ENCODE measurements at places on chromosomes 3 and 15. TPM values are rescaled to one million over a fixed set of nuclear protein-coding genes. Genes with fewer than 3 reads are reported as not detected.

Gene CELF6
- 0.57 TPM for total RNA-seq

DNA sequence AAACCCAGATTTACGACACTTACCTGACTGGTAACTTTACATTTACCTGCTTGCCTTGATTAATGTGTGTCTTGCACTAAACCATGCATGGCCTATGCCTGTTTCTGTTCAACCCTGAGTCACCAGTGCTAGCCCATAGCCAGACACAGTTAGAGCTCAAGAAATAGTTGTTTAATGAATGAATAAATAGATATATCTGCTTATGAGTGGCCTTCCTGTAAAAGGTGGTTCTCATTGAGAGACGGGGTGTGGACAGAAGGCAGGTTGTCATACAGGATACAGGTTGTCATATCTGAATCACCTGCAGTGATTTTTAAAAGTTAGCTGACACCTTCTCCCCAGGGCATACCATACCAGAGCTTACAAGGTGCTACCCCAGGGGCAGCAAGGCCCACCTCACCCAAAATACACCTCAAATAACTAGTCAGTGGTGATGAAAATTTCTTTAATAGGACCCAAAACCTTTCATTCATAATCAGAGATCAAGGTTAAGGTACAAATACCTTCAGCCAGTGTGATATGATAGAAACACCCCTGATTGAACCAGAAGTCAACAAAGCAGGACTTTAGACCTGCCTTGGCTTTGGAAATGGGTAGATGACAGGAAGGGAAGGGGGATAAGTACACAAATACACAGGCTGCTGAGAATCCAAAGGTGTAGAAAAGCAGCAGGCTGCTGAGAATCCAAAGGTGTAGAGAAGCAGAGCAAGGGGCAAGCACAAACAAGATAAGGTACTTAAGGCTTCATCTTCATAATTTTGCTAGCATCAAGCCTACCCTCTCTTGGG, 45.4 kb upstream of the TSC22D2 start:
- DNase-seq, result no peak

DNA sequence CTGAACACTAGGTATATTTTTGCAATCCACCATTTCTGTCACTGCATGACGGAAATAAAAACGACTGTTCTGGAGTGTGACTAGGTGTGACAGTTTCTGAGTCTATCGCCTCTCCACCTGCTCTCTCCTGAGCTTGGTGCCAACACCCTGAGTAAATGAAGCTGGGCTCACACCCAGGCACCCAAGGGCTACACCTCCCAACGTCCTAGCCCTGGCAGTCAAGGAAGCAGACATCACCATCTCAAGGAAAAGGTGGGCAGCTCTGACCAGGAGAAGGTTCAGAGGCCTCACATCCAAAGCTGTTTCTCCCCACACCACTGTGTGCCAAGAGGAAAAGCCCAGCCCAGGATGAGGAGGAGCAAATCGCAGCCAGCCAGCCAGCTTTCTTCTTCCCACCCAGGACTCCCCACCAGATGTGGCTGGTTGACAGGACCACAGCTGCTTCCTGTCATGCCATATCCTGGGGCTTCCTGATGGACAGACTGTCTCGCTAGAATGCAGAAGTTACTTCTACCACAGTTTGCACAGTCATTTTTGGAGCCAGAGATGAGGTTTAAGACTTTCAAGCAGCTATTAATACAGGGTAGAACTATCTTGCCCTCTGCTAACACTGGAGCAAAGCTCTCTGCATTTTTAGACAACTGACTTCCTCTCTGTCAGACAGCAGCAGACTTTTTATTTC, 3.3 kb downstream of the SCAMP2 start:
- no peak for DNase-seq

DNA sequence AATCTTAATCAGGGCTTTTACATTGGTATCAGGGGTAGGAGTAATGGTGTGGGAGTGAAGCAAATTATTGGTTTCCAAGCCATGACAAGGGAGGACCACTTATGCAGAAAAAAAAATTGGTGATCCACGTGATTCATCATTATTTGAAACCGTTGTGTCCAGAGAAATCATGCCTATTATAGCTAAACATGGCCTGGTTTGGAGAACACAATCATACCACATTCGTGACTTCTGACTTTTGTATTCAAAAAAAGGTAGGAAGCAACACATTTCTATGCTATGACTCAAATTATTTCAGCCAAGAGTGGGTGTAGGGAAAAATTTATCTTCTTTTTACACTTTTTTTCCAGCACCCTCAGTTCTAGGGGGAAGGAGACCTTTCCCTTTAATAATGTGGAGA, 924.3 kb upstream of the GBE1 start:
- no peak for DNase-seq

DNA sequence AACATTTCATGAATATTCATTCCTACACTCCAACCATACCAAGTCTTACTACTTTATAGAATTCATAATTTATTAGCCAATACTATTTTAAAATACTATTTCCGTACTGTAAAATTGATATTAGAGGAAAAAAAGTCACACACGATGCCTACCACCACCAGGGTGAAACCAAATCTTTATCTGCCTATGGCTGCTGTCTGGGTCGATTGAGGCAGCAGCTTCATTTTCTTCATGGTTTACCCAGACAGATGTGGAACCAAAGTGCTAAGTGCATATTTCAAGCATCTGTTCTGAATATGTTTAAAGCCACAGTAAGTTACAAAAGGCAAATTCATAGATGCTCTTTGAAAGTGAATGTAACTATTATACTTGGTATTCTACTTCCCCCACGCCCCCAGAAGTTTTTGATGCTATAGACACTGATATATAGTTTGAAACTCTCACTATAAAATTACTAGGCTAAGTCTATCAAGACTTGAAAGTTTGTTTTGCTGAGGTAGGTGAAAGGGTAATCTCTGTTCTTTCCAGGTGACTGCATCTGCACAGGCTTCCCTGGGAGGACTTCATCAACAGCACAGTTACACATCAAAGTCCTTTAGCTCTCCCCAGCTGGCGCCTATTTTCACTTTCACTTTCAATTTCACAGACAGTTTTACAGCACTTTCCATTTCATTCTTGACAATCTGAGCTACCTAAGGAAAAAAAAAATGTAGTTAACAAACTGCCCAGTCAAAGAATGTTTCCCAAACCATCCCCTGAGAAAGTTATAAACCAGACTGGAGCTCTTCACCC, 113.9 kb downstream of the POLQ start:
- peak; percentile 60 for DNase-seq

GRCh38 chr3:8895829-8896228, 67.4 kb downstream of the RAD18 start:
- DNase-seq, result no peak
